Stimulated activated CD4-positive, alpha-beta T cell treated with anti-CD3 and anti-CD28 coated beads, Interleukin-15, amount 100 ng/mL, for 48 hours (primary cell): ENCODE measurements at places on chromosomes 2 and 18.

DNA sequence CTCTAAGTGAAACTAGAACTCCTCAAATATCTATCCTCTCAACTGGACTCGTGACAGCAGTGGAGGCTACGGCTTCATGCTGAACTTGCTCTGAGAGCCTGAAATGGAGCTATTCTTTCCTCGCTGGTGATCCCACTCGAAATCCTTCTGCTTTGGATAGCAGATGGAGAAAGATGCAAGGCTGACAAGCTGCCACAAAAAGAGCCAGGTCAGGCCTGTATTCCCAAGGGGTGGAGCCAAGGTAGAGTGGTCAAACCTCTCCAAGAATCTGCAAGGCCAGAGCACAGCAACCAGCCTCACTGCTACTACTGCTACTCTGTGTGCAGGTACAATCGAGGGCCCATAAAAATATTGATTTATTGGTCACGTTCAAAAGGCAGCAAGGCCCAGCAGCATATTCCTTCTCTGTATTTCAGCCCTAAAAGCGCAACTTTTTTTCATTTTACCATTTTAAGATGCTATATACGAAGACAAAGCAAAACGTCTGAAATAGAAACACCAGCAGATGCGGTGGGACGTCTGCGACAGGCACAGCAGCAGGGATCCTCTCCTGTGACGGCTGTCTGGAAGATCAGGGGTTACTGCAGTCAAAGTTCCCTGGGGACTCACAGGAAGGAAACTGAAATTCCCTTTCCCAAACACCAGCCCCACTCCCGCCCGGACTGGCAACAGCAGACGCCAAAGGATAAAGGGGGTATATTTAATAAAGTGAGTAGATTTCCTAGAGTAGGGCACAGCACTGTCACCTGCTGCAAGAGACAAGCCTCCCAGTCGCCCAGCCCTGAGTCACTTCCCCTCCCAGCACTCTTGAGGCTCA lies 2.4 kb downstream of the SPRED2 start:
- DNase-seq = no peak

DNA sequence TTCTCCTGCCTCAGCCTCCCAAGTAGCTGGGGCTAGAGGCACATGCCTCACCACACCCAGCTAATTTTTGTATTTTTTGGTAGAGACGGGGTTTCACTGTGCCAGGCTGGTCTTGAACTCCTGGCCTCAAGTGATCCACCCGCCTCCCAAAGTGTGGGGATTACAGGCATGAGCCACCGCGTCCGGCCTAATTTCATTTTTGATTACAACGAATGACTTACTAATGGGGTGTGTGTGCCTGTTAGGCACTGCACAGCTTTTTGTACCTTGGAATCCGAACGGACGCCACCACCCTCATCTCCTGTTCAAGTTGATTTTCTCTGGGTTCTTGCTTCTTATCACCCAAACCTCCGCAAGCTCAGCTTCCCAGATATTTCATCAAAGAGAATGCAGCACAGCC lies 17.2 kb downstream of the PTMA start:
- DNase-seq = no peak

GRCh38 chr2:156398176-156398575 lies 38.0 kb upstream of the GPD2 start:
- DNase-seq = no peak

DNA sequence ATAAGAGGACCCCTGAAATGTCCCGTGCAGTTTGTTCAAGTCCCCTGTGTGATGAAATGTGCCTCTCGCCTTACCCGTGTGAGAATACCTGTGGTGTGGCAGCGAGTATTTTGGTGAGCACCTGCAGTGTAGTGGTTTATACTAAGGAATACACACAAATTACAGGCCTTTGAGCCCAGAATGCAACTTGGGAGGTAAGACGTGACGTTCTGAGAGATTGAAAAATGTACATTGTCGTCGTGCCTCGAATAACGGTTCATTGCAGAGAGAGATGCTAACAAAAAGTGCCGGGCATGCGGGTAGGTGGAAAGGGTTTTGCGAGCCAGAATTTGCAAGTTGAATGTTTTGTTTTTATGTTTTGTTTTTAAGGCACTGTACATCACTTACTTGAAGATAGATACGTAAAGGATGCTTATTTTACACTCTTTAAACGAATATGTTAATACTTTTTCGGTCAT lies 867 bp downstream of the RBBP8 start:
- DNase-seq = no peak

DNA sequence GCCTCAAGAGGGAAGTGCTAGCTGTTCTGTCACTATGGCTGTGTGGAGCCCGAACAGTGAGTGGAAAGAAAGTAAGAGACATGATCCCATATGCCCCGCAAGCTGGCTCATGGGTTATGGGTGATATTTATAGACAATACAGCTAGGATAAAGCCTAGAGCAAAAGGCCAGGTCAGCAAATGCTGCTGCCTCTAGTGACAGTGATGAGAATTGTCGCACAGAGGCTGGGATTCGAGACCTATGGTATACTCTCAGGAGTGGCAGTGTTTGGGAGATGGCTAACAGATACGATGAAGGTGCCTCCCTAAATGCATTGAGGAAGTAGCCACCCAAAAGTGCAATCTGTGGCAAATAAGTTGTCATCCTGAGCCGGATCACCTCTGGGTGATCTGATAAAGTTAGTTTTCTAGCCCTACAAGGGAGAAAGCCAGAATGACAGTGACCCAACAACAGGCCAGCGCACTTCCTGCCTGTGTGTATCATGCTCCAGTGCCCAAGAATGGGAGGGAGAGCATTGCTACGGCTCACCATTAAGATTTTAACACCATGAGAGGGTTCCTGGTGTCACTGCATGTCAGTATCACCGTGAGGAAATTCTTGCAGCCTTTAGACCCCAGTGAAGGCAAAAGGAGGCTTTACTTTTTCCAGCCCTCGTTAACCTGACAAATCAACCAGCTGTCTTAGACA lies 92.2 kb upstream of the TGFA start:
- no peak for DNase-seq
